IMR-90 (cell line): ENCODE measurements at places on chromosomes 1 and 21. TPM values are rescaled to one million over a fixed set of nuclear protein-coding genes. Genes with fewer than 3 reads are reported as not detected.

- H3K4me1 ChIP-seq: no peaks in the 10 kb centered on the region
- H3K27ac ChIP-seq: no peak overlapping the region
- no peaks in the 10 kb centered on the region for H3K27me3 ChIP-seq
- H3K36me3 ChIP-seq: no peaks in the 10 kb centered on the region
- DNase-seq: no peak
These were observed 27.0 kb downstream of the CLCA4 start for GRCh38 chr1:86573763-86574484.

- no peak overlapping the region for H3K27ac ChIP-seq
- H3K36me3 ChIP-seq: no peaks in the 10 kb centered on the region
- no peak overlapping the region for H3K4me3 ChIP-seq
- DNase-seq: no peak
- H3K27me3 ChIP-seq: no peaks in the 10 kb centered on the region
- H3K4me1 ChIP-seq: no peaks in the 10 kb centered on the region; the same call in 1 of the 2 replicates
These were observed 213.5 kb downstream of the SMYD3 start for GRCh38 chr1:246293366-246294121.

DNA sequence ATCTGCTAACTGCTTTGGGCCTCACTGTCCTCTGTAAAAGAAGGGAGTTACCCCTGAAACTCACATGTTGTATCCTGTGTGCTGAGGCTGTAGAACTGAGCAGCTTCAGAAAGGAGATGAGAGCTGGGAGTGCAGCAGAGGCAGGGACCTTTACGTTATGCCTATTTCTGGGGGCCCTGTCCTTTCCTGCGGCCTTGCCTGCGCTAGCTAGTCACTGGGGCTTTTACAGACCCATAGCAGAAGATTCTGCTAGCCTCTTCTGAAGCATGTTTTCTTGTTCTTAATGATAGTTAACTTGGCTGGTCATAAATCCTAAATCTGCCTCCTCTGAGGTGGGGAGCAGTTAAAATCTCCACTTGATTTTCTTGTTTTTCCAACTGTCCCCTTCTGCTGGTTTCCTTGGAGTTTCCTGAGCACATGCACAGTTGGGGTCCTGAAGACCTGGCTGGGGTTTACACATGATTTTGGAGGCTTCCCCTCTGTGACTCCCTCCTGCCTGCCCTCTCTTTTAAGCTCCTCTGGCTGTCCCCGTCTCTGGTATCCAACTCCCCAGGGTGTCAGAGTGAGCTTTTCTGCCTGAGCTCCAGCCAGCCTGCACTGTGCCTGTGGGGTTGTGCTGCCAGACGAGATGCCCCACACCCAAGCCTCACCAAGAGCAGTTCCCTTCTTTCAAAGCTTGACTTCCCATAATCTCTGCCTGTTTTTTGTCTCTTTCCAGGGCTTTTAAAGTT, 76.6 kb downstream of the NOS1AP start:
- H3K4me1 ChIP-seq: peaks cover 3% of the 10 kb centered on the region; the same call in 1 of the 2 replicates
- H3K27me3 ChIP-seq: peaks cover 2% of the 10 kb centered on the region; the same call in 1 of the 2 replicates
- no peak overlapping the region for H3K27ac ChIP-seq
- H3K4me3 ChIP-seq: no peak overlapping the region
- no peak for DNase-seq

- H3K27ac ChIP-seq: no peak overlapping the region
- H3K36me3 ChIP-seq: peaks cover 15% of the 10 kb centered on the region
- H3K4me3 ChIP-seq: no peak overlapping the region
- H3K4me1 ChIP-seq: peaks cover 5% of the 10 kb centered on the region; the same call in 1 of the 2 replicates
- no peak for DNase-seq
These were observed 4.5 kb downstream of the ATXN7L2 start for GRCh38 chr1:109488201-109488600.

- H3K4me3 ChIP-seq: no peak overlapping the region
- H3K27me3 ChIP-seq: no peaks in the 10 kb centered on the region
- H3K36me3 ChIP-seq: no peaks in the 10 kb centered on the region
- peak; percentile 97 for DNase-seq
- H3K4me1 ChIP-seq: peaks cover 8% of the 10 kb centered on the region
- H3K27ac ChIP-seq: peak overlapping the region; percentile 62
These were observed 42.5 kb downstream of the CNST start for GRCh38 chr1:246608616-246609376.

DNA sequence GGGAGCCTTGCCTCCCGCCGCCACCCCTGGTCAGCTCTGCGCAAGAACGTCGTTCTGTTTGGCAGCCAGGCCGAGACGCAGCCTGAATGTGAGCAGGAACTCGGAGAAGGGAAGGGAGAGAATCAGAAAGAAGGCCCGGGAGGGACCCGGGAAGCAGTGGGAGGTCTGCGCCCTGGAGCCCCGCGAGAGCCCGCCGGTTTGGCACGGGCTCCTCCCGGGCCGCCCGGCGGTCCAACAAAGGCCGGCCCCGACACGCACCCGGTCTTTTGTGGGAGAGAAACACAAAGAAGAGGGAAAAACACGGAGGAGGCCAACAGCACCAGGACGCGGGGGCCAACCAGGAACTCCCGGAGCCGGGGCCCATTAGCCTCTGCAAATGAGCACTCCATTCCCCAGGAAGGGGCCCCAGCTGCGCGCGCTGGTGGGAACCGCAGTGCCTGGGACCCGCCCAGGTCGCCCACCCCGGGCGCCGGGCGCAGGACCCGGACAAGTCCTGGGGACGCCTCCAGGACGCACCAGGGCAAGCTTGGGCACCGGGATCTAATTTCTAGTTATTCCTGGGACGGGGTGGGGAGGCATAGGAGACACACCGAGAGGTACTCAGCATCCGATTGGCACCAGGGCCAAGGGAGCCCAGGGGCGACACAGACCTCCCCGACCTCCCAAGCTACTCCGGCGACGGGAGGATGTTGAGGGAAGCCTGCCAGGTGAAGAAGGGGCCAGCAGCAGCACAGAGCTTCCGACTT, 2.7 kb upstream of the OLIG2 start:
- H3K27ac ChIP-seq: no peak overlapping the region
- DNase-seq: no peak
- H3K4me3 ChIP-seq: no peak overlapping the region
- H3K4me1 ChIP-seq: no peaks in the 10 kb centered on the region

- H3K36me3 ChIP-seq: peaks cover 13% of the 10 kb centered on the region
- 0 out of 2 replicates have a peak, but pooled peaks cover 4% of the 10 kb centered on the region for H3K4me1 ChIP-seq
- peak overlapping the region; percentile 78 for H3K4me3 ChIP-seq
- H3K27me3 ChIP-seq: no peaks in the 10 kb centered on the region
These were observed 613 bp upstream of the GPATCH4 start for GRCh38 chr1:156601892-156602291.

DNA sequence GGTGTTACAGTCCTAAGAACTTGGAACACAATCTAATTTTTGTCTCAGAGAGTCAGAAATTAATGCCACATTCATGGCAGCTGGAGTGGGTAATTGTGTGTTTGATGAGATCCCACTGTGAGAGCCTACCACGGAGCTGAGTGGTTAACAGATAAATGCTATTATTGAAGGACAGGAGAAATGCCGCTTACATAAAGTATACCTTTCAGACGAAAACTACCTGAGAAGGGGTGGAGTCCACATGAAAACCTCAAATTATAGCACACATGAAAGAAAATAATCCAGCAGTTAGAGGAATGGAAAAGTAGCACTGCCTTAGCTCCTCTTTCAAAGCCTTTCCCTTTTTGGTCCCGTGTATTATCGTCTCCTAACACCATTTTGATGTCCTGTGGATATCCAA, 133.0 kb downstream of the BACH1 start:
- no peak overlapping the region for H3K27ac ChIP-seq
- no peak overlapping the region for H3K4me3 ChIP-seq
- H3K27me3 ChIP-seq: no peaks in the 10 kb centered on the region
- no peaks in the 10 kb centered on the region for H3K36me3 ChIP-seq
- no peak for DNase-seq

DNA sequence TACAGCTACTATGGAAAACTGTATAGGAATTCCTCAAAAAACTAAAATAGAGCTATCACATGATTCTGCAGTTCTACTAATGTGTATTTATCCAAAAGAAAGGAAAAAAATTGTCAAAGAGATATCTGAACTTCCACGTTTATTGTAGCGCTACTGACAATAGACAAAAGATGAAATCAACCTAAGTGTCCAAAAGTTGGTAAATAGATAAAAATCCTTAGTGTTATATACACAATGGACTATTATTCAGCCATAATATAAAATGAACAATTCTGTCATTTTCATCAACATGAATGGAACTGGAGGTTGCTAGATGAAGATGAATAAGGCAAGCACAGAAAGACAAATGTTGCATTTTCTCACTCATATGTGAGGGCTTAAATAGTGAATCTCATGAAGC, 1492.1 kb downstream of the MRPL39 start:
- no peaks in the 10 kb centered on the region for H3K36me3 ChIP-seq
- no peak for DNase-seq
- H3K27me3 ChIP-seq: no peaks in the 10 kb centered on the region
- 0 out of 2 replicates have a peak, but pooled peaks cover 2% of the 10 kb centered on the region for H3K4me1 ChIP-seq
- H3K27ac ChIP-seq: no peak overlapping the region

DNA sequence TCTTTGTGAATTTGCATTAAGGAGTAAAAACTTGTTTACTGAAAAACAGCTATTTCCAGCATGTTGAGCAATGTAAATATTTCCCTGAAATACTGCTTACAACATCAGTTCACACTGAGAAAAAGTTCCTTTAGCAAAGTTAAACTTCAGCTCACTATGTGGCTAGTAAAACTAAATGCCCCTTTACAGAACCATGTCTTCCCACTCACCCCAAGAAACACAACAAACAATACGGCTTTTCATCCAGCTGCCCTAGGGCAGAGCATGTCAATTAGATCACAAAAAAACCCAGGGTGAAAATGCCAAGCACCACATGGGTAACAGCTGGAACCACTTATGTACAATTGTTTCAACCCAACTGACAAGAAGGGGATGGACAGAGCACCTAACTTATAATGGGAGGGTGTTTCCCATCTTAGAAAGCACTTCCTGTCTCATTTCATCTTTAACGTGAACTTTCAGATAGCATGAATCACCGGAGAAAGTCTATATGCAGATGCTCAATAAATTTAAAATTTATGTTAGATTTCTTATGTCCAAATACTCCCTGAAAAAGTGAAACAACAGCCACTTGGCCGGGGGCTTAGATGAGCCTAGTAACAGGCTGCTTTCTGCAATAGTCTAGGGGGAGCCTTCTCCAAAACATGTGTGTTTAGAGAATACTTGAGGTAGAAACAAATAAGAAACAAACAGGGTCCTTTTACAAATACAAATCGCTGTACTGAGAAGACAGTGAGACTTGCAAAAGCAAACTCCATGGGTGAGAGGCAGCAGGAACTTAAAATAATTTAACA, 6.6 kb downstream of the NID1 start:
- H3K27ac ChIP-seq: peak overlapping the region; percentile 20; the same call in 1 of the 2 replicates
- no peaks in the 10 kb centered on the region for H3K27me3 ChIP-seq
- peak; percentile 57 for DNase-seq
- H3K36me3 ChIP-seq: no peaks in the 10 kb centered on the region
- H3K4me1 ChIP-seq: peaks cover 6% of the 10 kb centered on the region
- H3K4me3 ChIP-seq: no peak overlapping the region

- no peaks in the 10 kb centered on the region for H3K36me3 ChIP-seq
- H3K4me3 ChIP-seq: no peak overlapping the region
- no peak overlapping the region for H3K27ac ChIP-seq
- DNase-seq: no peak
- H3K27me3 ChIP-seq: peaks cover 32% of the 10 kb centered on the region
These were observed 27.4 kb downstream of the LHX4 start for GRCh38 chr1:180257486-180257885.

DNA sequence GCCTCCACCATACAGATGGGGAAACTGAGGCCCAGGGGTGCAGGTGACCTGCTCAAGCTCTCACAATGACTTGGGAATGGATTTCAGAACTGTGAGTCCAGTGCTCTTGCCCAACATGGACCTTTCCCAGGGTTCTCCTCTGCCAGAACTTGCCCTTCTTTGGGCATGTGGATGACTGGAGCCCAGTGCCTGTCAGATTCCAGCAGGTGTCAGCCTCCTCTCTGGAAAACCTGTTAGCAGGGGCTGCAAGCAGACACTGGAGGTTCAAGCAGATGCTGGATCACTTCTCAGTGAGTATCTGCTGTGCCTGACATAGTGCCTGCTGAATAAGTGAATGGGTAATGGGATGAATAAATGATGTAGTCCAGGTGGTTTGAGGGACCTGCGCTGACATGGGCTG, 314.2 kb upstream of the POU3F1 start:
- no peaks in the 10 kb centered on the region for H3K36me3 ChIP-seq
- H3K4me3 ChIP-seq: no peak overlapping the region
- no peaks in the 10 kb centered on the region for H3K27me3 ChIP-seq
- H3K27ac ChIP-seq: no peak overlapping the region

GUCA2B gene
- not detected in 2 replicates for polyA plus RNA-seq

KCNJ9 gene
- not detected in 2 replicates for polyA plus RNA-seq

OR6N1 gene
- polyA plus RNA-seq: not detected in 2 replicates

BCL2L15 gene
- 0.15 and 0.22 TPM in 2 replicates for polyA plus RNA-seq

LRRC3 gene
- polyA plus RNA-seq: 0.38 and 0.53 TPM in 2 replicates
